ENCODE measurements at places on chromosomes 3 and 15.

GRCh38 chr15:68271854-68272471 lies 5.6 kb upstream of the FEM1B start:
- DNase-seq, result no peak

DNA sequence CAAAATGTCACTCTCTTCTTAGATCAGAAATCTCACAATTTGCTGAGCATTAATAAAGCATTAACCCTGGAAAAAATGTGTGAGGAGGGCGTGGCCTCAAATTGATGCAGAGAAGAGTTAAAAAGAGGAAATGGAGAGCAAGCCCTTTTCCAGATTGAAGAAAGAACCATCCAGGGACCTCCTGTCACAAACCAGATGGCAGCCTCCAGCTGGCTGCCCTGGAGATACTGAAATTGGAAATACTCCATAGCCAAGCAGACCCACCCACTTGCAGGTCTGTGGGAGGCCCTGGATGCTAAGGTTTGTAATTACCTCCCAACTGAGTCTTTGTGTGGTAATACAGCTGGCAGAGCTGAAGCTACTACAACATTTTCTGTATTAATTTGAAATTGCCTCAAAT lies 214.9 kb downstream of the IL20RB start:
- DNase-seq, result no peak

DNA sequence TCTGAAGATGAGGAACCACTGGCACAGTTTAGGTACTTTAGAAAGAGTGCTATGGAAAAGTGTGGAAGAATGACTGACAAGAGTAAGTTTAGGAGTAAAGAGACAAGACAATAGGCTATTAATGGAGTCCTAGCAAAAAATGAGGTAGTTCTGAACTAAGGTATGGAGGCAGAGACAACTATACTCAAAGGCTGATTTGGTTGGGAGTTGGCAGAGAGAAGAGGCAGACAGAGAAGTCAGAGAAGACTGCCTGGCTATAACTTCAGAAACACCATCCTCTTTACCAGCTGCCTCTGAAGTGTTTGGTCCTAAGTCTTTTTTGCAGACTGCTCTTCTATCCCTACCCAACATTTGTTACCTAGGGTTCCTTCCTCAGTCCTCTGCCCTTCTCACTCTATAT lies 19.2 kb downstream of the DYNC1LI1 start:
- DNase-seq, result no peak

GRCh38 chr15:39888809-39889208 lies 31.3 kb downstream of the GPR176 start:
- DNase-seq, result no peak

DNA sequence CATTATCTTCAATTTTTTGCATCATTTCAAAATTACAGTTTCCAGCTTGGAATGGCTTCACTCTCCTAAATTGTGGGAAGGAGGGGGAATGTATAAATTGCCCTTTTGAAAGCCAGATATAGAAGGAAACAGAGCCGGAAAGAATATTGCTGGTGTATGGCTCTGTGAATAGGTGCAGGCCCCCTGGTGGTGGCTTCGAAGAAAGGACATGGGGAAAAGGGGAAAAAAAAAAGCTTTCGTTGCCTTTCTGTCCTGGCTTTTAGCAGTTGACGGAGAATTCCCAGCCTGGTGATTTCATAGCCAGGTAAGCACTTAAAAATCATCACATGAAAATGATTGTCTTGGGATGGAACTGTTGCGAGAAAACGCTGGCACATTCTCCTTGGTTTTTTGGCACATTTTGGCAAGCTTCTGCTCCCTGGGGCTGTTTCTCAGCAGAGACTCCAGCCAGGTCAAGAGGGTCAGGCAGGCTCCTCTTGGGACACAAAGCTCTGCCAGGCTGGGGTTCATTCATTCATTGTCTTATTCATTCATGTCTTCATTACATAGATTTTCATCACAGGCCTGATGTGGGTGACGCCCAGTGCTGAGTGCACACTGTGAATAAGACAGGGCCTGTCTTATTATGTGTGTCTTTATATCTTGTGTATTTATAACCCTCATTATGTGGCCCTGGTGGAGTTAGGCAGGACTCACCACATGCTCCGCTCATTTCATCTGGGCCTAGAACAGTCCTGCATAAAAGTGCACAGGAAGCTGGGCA lies 300.0 kb upstream of the TPM1 start:
- DNase-seq, result peak; percentile 35

GRCh38 chr15:38312190-38312589 lies 59.6 kb downstream of the SPRED1 start:
- no peak for DNase-seq

- DNase-seq, result no peak
Observed at GRCh38 chr15:60912984-60913697, 316.0 kb downstream of the RORA start.

DNA sequence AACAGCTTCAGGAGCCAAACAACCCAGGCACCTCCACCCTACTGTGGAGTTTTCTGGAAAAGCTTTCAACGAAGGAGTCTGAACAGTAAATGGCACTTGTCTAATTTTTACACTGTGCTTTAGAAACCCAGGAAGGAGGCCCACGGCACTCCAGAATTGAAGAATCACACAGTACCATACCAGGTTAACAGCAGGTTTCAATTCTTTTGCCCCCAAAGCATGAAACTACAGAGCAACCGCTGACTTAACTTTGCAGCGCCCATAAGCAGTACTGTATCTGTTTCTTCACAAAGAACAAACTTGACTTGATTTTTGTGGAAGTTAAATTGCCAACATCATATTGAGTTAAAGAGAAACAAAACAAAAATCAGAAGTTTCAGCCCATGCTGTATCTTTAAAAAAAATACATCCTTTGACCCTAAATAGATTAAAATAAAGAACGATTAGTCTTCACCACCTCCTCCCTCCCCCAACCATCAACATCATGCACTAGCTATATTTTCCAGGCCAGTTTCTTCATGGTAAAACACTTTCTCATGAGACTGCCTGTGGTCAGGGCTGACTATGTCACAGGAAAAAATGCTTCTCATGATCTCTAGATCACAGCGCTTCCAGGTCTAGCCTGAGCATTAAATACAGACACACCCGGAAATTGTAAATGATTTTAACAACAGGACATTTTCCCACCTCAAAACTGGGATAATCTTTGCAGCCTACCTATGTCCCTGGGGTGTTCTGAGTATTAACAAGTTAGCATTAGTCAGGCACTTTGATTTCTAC lies 456.3 kb downstream of the FOXP1 start:
- DNase-seq, result peak; percentile 54

DNA sequence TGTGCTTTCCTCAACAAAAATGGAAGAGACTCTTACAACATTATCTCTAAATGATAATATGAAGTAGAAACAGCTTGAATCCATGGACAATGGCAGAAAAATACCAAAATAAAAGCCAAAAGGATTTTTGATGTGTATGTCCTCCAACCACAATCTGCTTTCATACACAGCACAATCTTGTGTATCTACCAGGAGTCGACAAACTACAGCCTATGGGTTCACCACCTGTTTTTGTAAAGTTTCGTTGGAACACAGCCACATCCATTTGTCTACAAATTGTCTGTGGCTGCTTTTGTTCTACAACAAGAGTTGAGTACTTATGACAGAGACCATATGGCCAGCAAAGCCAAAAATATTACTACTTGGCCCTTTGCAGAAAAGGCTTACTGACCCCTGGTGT lies 88.7 kb upstream of the UBE2E2 start:
- DNase-seq, result no peak

GRCh38 chr3:14957925-14958324 lies 10.5 kb downstream of the NR2C2 start:
- no peak for DNase-seq

GRCh38 chr3:32302601-32303398 lies 64.3 kb downstream of the CMTM8 start:
- DNase-seq, result no peak

DNA sequence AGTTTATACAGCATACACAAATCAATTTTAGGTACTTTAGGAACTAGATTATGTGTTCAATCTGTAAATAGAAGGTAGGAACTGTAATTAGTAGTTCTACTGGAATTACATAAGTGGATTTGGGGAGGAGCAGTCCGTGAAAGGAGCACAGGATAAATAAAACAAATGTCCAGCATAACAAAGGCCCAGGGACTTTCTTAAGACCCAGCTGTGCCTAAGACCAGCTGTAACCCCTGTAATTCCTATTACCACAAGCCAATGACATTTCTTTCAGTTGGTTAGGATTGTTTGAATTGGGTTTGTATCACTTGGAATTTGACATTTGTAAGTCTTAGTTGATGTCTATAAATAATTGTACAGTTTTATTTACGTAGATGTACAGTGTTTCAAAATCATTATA lies 4.8 kb upstream of the ZBTB20 start:
- DNase-seq, result no peak

DNA sequence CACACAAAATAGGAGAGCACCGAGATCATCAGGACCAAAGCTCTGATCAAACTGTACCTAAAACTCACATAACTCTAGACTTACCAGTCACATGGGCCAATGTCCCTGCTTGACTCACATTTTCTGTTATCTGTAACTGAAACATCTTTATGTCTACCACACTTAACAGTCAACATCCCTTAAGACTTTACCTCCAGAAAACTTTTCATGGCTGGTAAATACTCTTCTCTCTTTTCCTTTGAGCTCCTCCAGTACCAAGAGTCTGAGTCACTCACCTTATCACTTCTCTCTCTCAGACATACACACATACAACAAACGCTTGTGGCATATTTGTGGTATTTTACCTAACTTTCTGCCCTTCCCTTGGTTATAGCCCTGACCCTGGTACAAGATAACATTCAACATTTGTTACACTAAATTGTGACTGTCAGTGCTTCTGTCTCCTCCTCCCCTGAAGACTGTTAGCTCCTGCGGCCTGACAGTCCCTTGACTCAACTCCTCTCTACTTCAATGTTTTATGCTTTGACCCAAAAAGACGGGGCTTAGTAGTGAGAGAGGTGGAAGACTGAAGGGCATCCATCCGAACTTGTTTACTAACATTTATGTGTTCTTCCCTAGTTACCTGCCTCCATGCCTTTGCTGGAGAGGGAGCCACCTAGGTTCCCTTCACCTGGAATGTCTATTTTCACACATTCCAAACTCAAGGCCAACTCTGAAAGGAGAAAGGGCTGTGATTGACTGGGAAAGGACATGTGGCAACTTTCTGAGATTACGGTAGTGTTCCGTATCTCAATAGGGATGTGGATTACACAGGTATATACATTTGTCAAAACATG lies 3.7 kb upstream of the EFHB start:
- no peak for DNase-seq

- peak; percentile 84 for DNase-seq
Observed at GRCh38 chr15:39624806-39625205, 43.9 kb downstream of the THBS1 start.

- DNase-seq, result peak; percentile 19
Observed at GRCh38 chr15:78739996-78740903, 71.0 kb downstream of the ADAMTS7 start.

GRCh38 chr3:41710646-41711388 lies 251.1 kb downstream of the ULK4 start:
- no peak for DNase-seq

GRCh38 chr15:35455201-35455600 lies 90.8 kb downstream of the DPH6 start:
- no peak for DNase-seq

DNA sequence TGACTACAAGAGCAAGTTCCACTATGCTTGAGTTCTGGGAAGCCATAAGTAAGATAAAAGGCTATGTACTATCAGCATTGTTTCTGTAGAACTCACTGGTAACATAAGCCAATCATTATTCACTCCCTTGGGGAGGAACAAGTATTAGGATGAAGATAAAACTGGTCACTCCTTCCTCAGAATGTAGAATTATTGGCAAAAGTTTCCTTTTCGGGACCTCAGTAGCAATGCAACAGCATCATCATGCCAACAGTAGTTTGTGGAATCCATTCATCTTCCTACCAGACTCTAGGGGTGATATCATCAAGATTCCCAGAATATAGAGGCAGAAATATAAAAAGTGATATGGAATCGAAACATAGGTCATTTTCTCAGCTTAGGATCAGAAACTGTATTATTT lies 209.5 kb downstream of the PLOD2 start:
- DNase-seq, result no peak

DNA sequence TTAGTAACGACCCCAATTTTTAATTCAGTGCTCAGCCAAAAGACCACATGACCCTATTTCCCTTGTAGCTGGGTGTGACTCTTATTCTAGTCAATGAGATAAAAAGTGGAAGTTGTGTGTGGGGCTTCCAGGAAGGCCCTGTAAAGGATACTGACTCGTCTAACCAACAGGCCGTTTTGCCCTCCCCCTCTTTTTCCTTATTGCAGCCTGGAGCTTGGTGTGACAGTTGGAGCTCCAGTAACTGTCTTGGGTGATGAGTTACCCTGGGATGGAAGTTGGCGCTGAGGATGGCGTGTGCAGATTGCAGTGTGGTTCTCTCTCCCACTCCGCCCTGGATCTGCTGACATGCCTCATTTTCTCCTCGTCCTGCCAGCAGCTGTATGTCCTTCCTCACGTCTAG lies 209.3 kb upstream of the PROK2 start:
- DNase-seq, result no peak

- DNase-seq, result no peak
Observed at GRCh38 chr3:20254268-20255117, 68.5 kb upstream of the SGO1 start.

DNA sequence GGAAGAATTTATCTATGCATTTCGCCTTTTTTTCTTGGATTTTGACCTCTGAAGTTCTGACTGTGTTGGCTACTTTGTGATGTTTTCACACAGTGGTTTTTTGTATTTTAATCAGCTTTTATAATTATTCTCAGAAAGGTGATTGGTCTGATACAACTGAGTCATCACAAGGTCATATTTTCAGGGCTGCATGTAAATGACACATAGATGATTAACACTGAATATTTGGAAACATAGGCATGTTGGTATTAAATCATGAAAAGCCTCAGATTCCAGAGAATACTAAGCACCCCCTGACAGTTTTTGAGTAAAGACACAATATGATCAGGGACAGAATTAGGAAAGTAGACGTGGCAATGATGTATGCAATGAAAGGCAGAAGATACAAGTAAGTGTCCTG lies 175.5 kb upstream of the SLCO3A1 start:
- DNase-seq, result no peak

DNA sequence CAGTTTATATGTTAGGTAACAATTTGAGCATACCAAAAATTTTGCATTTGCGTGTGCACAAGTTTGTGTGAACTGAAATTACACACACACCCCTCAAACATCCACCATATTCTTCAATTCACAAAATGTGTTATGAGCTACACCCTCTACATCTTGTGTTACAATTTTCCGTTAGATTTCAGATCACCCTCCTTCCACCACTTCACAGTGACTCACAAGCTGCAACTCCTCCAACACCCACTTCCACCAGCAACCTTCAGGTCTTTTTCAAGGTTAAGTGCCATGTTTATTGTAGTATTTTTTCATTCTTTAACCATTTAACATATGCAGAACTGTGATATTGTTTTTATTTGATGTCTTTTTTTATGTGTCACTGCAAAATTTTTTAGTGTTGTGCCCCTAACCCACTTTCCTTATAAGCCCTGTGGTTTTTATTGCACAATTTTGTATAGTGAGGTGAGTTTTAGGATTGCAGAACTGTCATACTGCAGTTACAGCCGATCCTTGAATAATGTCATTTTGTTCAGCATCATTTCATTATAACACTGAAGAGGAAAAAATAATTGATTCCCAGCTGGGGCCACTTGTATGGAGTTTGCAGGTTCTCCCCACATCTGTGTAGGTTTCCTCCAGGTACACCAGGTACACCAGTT lies 148.9 kb downstream of the PLCL2 start:
- peak; percentile 9 for DNase-seq

GRCh38 chr3:67657192-67657591 lies 2.8 kb upstream of the SUCLG2 start:
- DNase-seq, result no peak
